ENCODE measurements at places on chromosomes 13 and 19.

DNA sequence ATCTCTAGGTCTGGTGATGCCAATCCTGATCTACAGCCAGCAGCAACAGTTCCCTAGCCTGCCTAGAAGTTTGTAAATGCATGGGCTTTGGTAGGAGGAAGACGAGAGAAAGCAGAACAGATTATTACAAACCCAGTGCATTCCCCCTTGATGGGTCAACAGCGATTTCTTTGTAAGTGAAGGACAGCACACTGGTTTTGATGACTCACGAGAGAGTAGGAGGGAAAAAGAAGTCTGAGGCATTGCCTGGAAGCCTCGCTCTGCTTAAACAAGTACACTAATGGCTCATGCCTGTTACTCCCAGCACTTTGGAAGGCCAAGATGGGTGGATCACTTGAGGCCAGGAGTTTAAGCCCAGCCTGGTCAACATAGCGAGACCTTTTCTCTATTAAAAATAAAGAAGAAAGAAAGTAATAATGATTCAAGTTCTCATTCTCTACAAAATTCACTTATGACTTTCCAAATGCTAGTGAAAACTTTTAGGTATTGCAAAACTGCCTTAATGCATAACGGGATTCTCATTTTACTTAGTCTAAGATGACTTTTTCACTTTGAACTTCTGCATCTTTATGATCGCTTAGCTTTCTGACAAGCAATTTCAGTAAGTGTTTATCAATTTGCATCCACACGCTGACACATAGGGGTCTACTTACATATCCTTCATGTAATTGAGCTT is 47.7 kb upstream of the USPL1 start:
- DNase-seq: no peak

DNA sequence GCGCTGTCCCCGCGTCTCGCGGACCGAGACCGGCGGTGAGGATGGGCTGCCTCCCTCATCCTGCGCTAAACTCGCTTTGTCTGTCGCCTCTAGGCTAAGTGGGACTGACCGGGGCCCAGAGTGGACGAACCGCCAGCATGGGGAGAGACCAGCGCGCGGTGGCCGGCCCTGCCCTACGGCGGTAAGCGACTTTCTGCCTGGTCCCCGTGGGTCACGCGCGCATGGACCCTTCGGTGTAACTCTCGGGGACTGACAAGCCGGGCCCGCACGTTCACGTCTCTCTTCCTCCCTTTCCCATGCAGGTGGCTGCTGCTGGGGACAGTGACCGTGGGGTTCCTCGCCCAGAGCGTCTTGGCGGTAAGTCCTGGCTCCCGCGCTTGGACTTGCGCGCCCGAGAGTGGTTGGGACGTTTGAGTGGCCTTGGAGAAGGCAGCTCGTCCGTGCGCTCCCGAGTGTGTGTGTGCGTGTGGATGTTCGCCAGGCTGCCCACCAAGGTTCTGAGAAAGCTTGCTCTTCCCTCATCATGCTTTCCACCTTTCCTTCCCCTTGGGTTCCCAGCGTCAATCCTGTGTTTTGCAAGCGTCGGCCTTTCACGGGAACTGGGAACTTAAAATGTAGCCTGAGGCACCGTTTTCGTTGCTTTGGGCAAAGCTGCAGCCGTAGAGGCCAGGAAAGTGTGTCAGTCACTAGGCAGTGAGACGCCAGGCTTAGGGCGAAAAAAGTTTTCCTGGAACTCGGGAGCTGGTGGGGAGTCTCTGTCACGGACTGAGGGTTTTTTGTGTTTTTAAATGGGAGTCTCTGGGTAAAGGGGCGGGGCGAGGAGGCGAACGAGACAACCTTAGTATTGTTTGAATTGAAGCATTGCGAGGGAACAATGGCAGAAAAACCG is 927 bp downstream of the COL4A2 start:
- DNase-seq: no peak

DNA sequence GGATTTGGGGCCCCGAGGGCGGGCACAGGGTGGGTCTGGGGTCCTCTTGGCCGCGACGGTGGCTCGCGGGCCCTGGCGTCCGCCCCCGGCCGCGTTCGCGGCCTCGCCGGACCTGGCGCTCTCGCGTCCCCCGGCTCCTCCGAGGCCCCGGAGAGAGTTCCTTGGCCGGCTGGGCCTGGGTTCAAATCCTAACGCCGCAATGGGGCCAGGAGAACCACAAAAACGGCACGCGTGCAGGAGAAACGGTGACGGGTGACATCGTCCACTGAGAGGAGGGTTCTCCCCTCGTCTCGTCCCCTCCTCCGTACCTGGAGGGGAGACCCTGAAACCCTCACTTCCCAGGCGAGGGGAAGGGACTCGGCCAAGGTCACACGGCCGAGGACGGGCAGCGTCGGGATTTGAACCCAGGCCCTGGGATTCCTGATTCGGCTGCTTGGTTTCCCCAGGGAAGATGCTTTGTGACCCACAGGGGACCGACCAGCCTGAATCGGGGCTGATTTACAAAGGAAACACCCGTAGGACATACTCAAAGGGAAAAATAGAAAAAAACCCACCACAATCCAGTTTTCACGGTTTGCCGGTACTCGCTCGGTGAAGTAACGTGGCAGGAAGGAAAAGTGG is 624 bp downstream of the SAFB start:
- no peak for DNase-seq

DNA sequence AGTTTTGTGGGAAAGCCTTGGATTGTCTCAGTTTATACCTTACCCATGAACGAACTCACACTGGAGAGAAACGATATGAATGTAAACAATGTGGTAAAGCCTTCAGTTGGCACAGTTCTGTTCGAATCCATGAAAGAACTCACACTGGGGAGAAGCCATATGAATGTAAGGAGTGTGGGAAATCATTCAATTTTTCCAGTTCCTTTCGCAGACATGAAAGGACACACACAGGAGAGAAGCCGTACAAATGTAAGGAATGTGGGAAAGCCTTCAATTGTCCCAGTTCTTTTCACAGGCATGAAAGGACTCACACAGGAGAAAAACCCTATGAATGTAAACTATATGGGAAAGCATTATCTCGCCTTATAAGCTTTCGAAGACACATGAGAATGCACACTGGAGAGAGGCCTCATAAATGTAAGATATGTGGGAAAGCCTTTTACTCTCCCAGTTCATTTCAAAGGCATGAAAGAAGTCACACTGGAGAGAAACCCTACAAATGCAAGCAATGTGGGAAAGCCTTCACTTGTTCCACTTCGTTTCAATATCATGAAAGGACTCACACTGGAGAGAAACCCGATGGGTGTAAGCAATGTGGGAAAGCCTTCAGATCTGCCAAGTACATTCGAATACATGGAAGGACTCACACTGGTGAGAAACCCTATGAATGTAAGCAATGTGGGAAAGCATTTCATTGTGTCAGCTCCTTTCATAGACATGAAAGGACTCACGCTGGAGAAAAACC is 7.5 kb upstream of the ZNF440 start:
- DNase-seq: no peak

DNA sequence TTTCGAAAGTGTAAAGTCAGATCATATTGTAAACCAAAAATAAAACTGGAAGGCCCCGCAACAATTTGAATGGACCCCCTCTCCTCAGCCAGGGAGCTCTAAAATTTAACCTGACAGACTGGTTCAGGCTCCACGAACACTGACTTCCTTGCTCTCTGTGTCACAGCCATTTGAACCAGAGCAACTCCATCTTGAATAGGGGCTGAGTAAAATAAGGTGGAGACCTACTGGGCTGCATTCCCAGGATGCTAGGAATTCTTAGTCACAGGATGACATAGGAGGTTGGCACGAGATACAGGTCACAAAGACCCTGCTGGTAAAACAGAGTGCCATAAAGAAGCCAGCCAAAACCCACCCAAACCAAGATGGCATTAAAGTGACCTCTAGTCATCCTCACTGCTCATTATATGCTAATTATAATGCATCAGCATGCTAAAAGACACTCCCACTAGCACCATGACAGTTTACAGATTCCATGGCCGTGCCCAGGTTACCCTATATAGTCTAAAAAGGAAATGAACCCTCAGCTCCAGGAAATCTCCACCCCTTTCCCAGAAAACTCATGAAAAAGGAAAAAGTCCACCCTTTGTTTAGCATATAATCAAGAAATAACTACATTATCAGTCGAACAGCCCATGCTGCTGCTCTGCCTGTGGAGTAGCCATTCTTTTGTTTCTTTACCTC is 43.1 kb downstream of the RFXAP start:
- no peak for DNase-seq

DNA sequence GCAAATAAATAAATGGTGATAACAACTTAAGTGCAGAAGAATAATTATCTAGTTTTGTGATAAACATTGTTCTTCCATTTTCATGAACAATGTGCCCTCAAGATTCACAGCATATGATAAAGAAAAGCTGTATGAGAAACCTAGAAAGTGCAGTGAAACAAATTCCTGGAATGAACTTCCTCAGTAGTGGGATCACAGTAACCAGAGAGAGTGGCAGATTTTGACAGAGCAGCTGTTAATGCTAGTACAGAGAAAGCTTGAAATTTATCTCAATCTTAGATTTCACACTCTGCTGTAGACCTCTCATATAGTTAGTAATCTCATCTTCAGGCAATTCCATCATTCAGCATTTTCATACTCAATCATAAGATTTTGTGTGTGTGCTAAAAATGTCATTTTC is 664.9 kb downstream of the PCDH9 start:
- DNase-seq: no peak

GRCh38 chr19:18218600-18218999 is 7.6 kb downstream of the PDE4C start:
- DNase-seq: no peak

- no peak for DNase-seq
Measured at GRCh38 chr13:44715287-44716230, 139.4 kb upstream of the TSC22D1 start.

DNA sequence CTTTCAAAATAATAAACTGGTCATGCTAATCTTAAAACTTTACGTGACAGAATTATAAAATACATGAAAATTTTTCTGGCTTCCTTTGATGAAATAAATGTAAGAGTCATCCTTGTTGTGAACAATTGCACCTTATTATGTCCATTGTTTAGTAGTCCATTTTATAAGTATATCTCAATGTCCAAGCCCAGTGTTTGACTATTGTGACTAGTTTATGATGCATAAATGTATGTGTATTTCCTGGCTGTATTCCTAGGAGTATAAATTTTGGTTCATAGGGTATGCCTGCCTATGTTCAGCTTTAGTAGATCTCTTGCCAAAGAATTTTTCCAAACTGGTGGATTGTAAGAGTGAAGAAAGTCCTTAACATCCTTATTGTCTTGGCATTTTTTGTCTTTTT is 2895.5 kb upstream of the PCDH20 start:
- DNase-seq: no peak

- DNase-seq: no peak
Measured at GRCh38 chr19:55297267-55297666, 13.5 kb downstream of the BRSK1 start.

- no peak for DNase-seq
Measured at GRCh38 chr13:100796463-100796862, 121.9 kb upstream of the TMTC4 start.

DNA sequence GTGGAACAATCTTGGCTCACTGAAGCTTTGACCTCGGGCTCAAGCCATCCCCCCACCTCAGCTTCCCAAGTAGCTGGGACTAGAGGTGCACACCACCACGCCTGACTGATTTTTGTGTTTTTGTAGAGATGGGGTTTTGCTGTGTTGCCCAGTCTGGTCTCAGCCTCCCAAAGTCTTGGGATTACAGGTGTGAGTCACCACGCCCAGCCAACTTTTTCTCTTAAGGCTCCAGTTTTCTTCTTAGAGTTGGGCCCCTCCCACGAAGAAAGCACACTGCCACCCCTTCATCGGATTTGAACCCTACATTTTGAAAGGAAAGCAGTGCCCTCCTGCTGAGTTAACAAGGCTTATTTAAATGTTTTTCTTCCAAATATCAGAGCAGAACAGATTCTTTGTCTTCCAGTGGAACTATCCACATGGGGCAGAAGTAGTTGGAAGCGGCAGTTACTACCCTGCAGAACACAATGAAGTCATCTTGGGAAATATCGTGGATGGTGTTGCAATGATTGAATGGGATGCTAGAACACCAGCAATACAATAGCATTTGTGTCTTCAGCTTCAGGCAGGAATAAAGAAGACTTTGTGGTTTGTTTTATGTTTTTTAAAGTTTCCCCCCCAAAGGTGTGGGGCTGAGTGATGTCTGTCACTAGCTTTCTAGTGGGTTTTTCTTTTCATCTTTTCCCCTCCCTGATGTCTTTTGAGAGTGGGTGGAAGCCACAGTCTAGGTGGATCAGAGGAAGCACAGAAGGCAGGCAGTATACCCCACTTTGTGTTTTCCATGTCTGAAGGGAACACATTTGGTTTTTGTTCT is 8.9 kb downstream of the ACTN4 start:
- DNase-seq: peak; percentile 31

DNA sequence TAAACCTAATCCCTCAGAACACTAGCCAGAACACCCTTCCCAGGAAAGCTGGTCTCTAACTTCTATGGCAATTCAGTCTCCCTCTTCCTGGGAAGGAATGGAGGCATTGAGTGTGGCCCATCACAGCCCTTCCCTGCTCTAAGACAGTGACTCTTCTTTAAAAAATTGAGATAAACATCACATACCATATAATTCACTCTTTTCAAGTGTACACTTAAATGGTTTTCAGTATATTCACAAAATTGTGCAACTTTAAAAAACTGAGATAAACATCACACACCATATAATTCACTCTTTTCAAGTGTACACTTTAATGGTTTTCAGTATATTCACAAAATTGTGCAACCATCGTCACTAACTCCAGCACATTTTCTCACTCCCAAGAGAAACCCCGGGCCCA is 116.5 kb downstream of the MIPEP start:
- no peak for DNase-seq

DNA sequence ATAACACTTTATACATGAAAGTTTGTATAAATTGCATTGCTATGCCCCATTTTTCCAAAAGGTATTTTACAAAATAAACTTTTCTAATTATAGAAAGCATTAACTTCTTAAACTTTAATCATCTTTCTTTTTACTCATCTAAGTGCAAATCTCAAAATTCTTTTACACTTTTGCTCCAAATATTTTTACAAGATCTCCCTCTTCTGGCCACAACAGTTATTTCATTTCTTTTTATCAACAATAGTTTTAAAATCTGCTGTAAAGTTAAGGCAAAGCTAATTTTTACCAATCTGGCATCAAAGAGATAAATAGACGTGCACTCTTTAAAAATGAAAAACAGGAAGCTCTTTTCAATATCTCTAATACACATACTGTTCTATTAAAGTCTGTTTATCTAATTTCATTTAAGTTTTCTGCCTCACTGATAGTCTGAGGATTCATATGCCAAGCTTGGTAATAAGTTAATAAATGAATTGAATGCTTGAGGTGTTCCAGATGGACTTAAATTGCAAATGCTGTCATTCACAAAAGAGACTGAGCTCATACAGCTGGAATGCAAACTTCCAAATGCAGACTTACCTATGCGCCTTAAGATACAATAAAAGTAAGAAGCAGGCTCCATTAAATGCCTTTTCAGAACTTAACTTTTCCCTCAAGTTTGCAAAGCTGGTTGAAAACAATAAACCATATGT is 583.0 kb upstream of the ATXN8OS start:
- no peak for DNase-seq

GRCh38 chr13:43167731-43168130 is 144.3 kb downstream of the DNAJC15 start:
- DNase-seq: no peak

- DNase-seq: no peak
Measured at GRCh38 chr19:4090356-4091220, 23.9 kb upstream of the ZBTB7A start.

GRCh38 chr13:65606622-65607021 is 1623.5 kb downstream of the PCDH9 start:
- DNase-seq: no peak

- no peak for DNase-seq
Measured at GRCh38 chr13:29713839-29714238, 118.4 kb upstream of the SLC7A1 start.

All from hippocampal formation (tissue), 2 donors.